AG10803 (cell line): ENCODE measurements at places on chromosomes 7 and 10.
A peak's percentile ranks its signal among the peaks of the same experiment; 100 is the strongest.

- peak; percentile 15 for DNase-seq
These were observed 86.1 kb upstream of the PCBD1 start for GRCh38 chr10:70974351-70974901.

DNA sequence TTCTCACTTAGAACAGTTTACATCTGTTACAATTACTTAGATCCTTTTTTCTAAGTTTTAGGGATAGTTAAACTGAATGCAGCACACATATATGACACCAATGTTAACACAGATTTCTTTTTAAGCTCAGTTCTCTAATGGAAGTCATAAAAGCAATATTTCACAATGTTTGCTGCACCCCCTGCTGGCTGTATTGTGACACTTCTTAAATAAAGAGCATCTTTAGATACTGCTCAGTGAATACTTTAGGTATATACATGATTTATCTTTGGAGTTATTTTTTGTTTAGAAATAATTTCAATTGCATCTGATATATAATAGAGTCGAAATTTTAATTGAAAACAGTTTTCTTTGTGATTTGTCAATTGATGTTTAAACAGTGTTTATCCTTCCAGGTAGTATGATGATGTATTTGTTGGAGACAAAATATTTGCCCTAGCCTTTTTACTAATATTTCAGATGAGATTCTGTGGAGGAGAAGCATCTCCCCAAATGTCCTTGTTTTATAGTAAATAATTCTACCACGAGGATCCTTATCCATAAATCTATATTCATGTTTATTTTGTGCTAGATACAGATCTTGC is 174.4 kb downstream of the ST7 start:
- DNase-seq, result peak; percentile 60

GRCh38 chr7:129909669-129910068 is 43.1 kb downstream of the UBE2H start:
- no peak for DNase-seq

DNA sequence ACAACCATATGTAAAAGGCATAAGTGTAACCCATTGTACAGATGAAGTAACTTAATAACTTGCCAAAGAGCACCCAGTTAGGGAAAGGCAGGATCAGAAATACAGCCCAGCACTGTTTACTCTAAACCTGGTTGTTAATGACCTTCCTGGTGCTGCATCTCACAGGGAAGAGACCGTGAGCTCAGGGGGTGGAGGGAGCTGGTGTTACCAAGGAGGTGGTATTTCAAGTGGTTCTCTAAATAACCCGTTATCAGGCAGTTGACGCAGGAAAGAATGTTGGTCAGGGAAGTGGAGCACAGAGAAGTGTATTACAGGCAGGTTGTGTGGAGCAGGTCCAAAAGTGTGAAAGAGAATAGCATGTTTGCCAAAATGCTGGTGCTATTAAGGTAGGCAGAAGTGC is 4.4 kb upstream of the ST7 start:
- no peak for DNase-seq

DNA sequence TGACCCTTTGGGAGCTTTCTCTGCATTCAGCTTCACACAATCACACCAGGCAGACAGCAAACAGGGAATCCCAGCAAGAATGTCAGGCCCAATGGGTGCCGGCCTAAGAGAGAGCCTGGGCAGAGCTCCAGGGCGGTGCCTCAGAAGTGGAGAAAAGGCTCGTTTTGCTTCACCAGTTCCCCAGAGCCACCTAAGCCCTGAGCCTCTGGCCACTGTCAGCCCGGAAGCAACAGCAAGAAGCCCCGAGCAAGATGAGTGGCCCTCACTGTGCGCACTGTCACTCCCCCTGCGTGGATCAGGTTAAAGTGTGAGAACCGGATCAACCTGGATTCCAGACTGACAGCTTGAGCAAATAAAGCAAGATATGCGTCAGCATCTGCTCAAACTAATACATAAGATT is 14.7 kb downstream of the CNPY1 start:
- no peak for DNase-seq

DNA sequence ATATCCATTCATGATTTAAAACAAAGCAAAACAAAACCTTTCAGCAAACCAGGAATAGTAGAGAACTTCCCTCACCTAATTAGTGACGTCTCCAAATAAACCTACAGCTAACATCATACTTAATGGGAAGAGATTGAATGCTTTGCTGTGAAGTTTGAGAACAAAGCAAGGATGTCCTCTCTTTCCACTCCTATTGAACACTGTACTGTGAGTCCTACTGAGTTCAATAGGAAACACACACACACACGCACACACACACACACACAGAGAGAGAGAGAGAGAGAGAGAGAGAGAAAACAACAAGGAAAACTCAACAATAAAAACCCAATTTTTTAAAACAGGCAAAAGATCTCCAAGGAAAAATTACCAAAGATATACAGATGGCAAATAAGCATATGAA is 32.3 kb downstream of the PODXL start:
- DNase-seq, result no peak

GRCh38 chr7:139695588-139695987 is 82.2 kb downstream of the HIPK2 start:
- DNase-seq, result peak; percentile 69

DNA sequence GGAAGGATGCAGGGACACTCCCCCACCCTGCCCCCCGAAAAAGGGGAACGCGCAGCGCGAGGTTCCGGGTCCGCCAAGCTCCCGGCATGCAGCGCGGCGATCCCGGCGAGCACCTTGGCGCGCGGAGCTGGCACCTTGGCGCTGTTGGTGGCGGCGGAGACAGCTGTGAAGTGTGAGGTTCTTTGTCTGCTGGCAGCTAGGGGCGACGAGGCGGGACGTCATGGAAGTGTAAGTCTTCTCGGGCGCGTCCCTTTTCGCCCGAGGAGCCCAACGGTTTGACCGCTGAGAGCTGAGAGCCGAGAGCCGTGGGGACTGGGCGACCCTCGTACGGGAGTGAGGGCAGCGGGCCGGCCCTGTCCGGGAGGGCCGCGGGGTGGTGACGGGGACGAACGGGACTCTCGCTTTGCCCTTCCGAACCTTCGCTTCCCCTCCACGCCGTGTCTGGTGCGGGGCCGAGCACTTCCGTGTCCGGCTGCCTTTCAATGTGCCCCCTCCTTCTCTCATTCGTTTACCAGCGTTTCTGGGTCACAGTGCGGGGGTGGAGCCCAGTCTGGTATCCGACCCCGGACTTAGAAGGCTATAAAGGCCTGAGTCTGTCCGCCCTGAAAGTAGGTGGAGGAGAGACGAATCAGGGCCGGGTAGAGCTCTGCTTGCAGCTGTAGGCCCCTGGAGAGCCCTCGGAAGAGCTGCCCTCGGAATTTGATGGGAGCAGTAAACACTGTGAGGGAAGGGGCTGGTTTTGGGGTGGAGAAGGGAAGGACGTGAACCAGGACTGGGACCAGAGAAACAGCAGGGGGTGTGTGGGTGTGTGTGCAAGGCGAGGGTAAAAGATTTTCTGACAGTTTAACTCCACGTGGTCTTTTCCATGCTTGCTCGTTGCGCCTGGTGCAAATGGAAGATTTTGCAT is at the start of gene CRCP:
TSS of gene CRCP (plus strand) at position 105 of the 907 bp plus-strand sequence. CDS start at position 221, 116 bp downstream.
- DNase-seq, result peak; percentile 69

- peak; percentile 91 for DNase-seq
These were observed 83.2 kb upstream of the KIF5B start for GRCh38 chr10:32139223-32140073.

DNA sequence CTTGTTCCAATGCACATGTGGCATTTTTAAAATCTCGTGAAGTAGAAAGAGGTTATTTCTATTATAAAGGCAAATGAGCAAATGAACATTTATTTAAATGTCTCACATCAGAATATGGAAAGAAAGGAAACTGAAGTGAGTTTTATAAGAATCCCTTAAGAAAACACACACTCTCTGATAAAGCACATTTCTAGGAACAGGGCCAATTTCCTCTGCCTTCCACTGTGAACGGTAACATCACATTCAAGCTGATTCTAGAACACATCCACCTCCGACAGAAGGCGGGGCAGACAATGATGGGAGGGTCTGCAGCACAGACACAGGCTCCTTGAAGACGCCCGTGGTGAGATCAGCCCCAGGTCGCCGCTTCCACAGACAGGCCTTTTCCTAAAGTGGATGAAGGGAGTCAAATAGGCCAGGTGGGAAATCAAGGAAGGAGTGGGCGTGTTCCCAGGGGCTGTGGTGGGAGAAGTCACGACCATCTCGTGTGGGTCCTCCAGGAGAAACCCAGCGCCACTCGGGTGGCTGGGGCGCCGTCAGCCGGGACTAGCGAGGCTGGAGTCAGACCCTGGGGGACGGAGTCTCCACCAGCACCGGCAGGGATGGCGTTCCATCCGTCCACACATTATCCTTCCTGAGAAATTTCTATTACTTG is 31.1 kb downstream of the PITRM1 start:
- DNase-seq, result no peak

DNA sequence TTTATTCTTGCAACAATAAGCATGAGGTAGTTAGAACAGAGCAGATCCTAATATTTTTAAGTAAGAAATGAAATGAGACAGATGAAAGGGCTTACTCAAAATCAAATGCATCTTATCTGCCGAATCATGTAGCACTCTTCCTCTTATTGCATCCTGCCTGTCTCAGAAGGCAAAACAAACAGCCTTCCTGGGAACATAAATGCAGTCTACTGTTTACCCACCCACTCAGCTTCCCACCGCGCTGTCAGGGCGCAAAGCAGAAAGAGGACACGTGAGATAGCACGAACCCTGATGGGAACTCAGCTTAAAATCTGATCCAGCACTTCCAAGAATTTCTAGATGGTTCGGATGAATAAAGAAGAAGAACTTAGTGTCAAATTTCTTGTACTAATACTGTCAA is 114.4 kb upstream of the CDK1 start:
- no peak for DNase-seq
